Activated effector memory CD4-positive, alpha-beta T cell treated with Interleukin-2 at 50 U/mL for 16 hours (primary cell): ENCODE measurements at places on chromosomes 3 and 15.

- no peak for DNase-seq
Observed at GRCh38 chr15:44718180-44718926, 7.0 kb downstream of the B2M start.

DNA sequence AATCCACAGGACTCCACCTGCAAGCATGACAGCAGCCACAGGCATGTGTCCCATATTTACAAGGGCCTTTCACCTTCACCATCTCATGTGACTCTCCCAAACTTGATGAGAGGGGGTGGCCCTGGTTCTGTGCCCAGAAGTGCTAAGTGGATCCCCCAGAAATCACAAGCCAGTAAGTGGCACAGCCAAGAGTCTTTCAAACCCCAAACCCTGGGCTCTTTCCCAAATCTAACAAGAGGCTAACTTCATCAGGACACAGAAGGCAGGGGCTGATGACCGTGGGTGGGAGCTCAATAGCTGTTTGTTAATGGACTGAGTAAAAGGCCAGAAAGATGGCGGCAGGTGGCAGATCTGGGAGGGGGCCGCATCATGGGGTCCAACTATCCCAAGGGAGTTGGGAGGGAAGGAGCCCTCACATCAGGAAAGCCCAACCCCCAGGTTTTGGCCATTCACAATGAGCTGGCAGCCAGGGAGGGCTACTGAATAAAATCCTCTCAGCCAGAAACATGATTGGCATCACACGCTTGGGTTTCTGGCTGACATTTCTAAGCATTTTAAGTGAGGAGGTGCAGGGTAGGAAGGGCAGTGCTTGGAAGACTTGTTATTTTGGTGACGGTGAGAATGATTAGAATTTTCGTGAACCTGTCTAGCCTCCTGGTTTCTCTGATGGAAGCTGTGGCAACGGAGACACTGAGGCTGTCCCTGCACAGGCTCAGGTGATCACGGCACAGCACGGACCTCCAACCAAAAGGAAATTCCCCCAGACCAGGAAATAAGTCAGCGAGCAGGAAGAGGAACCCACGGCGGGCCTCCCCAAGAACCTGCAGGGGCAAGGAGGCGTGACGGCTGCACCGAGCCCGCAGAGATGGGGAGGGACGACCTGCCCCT lies 109.3 kb downstream of the OXNAD1 start:
- no peak for DNase-seq

GRCh38 chr15:90593499-90594158 lies 63.9 kb downstream of the CRTC3 start:
- no peak for DNase-seq

DNA sequence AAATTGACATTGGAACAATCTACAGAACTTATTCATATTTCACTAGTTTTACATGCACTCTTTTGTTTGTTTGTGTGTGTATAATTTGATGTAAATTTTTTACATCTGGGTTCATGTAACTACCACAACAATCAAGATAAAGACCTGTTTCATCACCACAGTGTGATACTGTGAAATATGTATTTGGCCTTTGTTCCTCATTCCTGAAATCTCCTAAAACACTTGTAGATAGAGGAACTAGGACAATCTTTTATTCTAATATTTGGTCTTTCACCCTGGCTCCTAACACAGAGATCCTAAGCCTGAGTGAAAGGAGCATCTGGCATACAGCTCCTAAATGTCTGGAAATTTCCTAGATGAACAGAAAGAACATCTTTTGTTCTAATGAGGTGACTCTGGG lies 155.0 kb upstream of the GPR149 start:
- DNase-seq = no peak

DNA sequence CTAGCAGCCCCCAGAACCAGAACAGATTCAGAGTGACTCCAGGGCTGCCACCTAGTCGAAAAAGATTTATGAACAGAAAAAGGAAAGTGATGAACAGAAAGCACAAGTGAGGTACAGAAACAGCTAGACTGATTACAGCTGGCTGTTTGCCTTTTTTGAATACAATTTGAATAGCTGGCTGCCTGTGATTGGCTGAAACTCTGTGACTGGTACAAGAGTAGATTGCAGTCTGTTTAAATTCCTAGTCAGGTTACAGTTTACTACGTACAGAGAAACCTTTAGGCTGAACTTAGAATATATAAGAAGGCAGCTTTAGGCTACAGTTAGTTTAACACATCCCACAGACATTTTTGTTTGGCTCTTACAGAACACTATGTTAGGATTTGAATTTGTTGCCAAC lies 10.0 kb downstream of the CCDC13 start:
- no peak for DNase-seq

DNA sequence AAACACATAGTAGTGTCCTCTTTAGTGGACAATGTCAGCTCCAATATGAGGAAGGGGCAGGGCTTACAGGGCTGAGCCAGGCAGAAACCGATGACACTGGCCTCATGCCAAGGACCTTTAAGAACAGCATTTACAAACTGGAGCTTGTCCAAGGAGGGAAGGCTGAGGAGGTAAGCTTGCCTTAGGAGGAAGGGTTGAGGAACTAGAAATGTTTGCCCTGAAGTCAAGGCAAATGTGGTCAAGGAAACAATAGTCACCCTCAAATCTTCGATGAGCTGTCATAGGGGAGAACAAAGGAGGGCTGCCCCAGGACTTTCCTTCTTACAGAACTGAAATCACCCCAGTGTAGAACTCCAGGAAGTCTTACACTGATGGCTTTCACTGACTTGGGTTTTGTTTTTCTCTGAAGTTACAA lies 136.4 kb downstream of the LIPC start:
- DNase-seq = no peak

DNA sequence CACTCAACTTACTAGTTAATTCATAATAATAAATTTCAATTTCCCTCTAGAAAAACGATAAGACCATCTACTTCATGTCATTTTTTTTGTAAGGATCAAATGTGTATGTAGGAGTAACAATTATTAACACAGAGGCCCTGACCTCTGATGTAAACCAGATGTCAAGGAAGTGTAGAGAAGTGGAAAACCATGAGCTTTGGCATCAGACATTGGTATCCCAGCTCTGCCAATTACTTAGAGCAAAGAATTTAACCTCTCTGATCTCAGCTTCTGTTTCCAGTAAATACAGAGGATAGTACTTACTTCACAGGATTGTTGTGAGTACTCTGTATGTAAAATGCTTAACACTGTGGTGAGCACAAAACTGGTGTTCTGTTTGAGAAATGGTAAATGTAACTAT lies 17.5 kb downstream of the AQR start:
- no peak for DNase-seq

GRCh38 chr3:119652306-119653033 lies 7.9 kb downstream of the POPDC2 start:
- no peak for DNase-seq

- no peak for DNase-seq
Observed at GRCh38 chr15:29048011-29048410, 162.2 kb downstream of the APBA2 start.

DNA sequence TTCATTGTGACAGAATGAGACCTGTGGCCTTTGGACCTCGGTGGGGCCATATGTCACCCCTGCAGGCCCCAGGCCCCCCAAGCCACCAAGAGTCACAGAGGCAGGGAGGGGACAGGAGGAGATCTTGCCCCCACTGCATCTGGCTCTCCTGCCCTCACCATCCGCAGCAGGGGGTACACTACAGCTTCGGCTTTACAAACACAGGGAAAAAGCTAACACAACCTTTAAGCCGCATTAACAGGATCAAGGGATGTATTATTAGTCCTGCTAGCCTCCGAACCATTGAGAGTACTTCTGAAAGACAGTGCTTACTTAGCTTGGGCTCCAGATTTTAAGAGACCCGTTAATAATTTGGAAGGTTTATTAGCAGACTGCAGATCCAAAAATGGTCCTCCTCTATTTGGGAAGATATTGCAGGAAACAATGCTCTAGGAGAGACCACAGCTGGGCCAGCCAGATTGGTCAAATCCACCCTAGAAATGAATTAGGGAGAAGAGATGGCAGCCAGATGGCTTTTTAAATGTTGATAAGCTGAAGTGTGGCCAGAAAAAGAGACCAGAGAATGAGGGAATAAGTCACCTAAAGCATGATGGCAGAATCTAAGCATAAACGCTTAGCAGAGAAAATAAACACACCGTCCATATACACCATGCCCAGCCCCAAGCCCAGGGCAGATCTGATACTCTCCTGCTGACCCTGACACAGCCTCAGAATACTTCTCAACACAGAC lies 31.5 kb downstream of the SRGAP3 start:
- no peak for DNase-seq

DNA sequence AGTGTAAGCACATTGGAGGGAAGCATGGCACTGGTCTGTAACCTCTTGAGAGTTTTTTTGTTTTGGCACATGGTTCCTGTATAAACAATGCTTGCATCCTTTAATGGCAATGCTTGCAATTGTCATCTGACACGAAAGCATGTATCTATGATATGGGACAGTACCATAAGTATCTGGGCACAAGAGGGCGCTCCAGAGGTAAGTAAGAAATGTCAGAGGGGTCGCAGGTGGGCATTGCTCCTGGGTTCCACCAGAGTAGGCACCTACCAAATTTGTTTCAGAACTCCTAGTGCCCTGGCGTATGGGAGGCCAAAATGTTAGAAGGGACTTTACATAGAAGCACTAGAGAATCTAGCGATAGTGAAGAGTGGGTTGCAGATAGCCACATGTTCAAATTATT lies 58.7 kb upstream of the BCHE start:
- DNase-seq = no peak

- no peak for DNase-seq
Observed at GRCh38 chr3:45506084-45506483, 88.5 kb upstream of the LIMD1 start.

DNA sequence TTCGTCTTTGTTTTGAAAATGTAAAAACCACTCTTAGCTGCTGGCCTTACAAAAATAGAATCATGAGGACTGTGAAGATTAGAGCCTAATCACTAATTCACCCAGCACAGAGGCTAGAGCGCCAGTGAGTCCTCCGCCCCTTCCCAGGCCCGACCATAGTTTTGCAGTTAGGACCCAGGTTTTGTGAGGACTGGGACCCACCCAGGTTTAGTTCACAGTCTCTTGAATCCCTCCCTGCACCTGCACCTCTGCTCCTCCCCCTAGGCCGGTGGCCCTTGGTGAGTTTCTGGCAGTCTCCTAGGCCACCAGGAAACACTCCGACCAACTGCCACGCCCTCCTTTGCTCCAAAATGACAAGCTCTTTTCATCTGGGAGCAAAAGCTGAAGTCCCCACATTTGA lies 136.0 kb upstream of the CCDC54 start:
- no peak for DNase-seq

DNA sequence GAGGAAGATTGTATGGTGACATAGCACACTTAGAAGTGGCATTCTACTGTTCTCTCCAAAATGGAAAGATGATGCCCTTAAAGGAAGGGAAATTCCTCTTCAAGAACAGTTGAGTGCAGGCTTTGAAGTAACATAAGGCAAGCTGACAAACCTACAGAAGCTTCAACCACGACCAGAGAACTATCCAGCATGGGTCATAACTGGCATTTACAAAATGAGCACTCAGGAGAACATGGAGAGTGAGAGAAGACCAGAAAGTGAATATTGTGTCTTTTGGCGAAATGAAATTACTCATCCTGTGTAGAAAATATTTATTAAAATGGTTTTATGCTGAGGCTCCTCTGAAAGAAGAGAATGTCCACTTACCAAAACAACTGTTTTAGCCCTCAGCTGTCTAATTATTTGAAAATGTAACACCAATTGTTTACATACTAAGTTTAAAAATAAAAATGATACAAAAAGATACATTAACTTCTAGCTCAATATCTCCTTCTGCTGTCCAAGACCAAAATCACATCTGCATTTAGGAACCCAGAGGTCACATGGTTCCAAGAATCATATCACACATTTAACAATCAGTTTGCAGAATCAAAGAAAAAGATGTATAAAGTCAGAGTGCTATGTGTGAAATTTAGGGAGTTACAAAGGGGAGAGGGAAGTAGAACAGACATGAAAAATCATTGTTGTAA lies 216.9 kb downstream of the ATP8B4 start:
- no peak for DNase-seq

DNA sequence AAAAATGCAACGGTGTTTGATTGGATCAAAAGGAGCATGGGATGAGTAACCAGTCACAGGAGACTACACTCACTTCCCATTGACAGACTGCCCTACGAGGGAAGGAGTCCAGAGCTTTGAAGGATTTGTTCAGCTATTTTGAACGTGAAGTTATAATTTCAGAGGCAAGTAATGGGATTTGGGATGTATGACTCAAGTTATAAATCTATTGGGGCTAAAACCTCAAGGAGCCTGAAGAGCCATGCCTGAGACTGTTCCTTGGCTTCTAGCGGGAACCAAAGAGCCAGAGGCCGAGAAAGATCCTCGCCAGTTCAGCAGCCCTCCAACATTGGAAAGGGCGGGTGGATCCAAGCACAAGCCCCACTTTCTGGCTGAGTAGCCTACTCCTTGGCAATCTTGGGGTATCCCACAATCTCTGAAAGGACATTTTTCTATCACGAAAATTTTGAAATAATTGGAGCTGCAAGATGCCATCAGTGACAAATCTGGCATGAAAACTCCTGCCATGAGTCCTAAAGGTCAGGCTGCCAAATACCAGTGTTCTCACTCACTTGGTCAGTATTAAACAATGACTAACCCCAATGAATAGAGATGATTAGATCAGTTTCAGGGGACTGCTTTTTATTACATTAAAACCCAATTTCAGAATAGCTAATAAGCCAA lies 48.6 kb upstream of the SLCO2A1 start:
- DNase-seq = no peak

- DNase-seq = no peak
Observed at GRCh38 chr3:77179762-77180161, 139.9 kb downstream of the ROBO2 start.

GRCh38 chr3:16765661-16766060 lies 119.1 kb upstream of the PLCL2 start:
- no peak for DNase-seq

GRCh38 chr3:102619361-102619760 lies 184.5 kb downstream of the ZPLD1 start:
- DNase-seq = no peak

DNA sequence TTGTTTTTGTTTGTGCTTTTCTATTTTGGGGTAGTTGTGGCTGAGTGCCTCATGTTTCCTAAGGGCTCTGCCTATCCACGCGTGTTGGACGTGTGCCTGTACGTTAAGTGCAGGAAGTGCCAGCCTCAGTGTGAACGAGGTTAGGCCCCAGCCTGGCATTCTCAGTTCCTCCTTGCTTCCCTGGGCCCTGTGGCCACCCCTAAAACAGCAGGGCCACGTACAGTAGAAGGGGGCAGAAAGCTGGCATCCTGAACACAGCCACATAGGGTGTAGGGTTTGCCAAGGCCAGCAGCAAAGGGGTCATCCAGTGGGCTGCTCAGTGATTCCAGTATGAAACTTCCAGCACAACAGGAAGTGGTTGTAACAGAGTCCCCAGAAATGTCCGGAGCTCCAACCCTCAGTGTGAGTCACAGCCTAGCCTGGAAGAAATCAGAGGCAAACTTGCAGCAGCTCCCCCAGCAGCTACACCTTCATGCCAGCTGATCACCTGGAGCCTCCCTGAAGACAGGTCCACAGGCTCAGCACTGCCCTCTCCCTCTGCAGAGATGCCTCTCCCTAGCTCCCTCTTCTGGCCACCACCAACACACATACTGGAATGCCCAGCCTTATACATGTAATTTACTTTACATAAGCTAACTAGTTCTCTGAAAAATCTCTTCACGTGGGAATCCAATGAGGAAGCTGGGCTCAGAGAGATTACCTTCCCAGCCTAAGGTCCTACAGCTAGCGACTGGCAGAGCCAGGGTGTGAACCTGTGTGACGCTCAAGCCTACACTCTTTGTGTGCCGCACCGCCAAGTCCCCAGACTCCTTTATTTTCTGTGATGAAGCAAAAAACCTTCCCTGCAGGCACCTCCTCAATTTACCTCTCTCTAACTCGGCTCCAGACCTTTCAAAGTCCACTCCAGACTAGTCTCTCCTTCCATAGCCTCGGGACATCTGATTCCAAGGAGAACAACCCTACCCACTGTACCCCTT lies 26.6 kb downstream of the ILDR1 start:
- DNase-seq = no peak
